ENCODE measurements at places on chromosomes 5 and 9.

DNA sequence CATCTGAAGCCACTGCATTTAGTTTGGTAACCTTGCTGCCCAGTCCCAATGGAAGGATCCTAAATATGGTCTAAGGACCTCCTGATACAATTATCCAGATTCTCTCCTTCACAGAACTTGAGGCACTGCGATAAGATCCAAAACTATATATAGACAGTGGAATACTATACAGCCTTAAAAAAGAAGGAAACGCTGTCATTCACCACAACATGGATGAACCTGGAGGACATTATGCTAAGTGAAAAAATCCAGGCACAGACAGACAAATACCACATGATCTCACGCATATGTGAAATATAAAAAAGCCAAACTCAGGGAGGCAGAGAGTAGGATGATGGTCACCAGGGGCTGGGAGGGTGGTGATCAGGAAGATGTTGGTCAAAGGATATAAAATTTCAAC is 2.8 kb upstream of the IL4 start:
- DNase-seq, result no peak

GRCh38 chr5:11482011-11482410 is 422.2 kb downstream of the CTNND2 start:
- no peak for DNase-seq

DNA sequence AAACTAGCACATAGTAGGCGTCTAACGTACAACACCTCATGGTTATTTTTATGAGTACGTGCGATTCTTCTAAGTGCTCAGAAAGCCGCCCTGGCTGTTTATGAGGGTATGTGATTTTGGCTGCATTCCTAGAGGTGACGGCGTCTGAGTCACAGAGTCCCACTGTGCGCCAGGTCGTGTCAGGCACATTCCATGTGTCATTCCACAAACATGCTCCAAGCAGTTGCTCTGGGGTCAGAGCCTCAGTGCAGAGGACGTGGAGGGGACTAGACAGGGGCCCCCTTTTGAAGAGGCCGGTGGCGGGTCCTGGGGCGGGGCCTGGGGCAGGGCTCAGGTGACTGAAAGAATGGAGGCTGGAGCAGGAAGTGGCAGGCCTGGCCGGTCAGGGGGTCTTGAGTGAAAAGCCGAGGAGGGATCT is 51.9 kb downstream of the NEK6 start:
- DNase-seq, result no peak

GRCh38 chr5:65480306-65480865 is 1.3 kb downstream of the ADAMTS6 start:
- DNase-seq, result peak; percentile 62

DNA sequence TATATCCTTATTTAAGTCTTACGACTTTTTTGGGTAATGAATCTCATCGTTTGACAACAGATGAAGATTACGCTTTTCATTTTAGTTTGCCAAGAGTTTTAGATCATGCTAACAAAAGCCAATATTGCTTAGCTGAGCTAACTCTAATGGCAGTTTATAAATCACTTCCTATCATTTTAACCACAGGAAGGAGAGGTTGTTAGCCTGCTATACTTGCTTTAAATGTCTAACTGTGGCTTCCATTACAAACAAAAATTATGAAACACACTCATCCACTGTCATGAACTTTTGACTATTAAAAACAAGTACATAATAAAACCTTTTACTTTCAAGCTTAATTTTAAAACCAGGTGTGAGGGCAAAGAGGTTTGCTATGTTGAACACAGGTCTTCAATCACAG is 53.7 kb upstream of the ANKH start:
- DNase-seq, result no peak

GRCh38 chr5:63962279-63962678 is at the start of gene HTR1A:
HTR1A (minus strand) TSS chr5:63962445; CDS start chr5:63961719, 726 bp downstream.
- DNase-seq, result no peak

DNA sequence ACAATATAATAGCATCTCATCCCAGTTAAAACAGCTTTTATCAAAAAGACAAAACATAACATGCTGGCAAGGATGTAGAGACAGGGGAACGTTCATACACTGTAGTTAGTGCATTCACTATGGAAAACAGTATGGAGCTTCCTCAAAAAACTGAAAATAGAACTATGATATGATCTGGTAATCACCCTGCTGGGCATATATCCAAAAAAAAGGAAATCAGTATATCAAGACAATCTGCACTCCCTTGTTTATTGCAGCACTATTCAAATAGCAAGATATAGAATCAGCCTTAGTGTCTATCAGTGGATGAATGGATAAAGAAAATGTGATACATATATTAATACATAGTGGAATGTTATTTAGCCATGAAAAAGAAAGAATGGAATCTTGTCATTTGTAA is 88.5 kb downstream of the PBX3 start:
- DNase-seq, result no peak

DNA sequence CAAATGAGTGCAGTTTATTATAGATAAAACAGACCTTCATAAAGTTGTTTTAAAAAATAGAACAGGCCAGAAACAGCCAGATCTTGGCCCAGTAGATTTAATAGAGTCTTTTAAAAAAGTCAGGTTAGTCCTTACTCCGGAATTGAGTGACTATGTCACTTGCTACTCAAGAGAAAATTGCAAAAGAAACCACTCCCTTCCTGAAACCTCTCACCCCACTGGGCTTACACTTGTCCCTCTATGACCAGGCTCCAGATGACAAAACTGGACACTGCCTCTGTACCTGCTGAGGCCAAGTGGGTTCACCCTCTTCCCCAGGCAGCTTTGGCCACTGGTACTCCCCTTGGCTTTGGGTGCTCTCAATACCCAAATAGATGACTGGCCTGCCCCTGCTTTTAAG is 357.2 kb upstream of the TRPC7 start:
- no peak for DNase-seq

DNA sequence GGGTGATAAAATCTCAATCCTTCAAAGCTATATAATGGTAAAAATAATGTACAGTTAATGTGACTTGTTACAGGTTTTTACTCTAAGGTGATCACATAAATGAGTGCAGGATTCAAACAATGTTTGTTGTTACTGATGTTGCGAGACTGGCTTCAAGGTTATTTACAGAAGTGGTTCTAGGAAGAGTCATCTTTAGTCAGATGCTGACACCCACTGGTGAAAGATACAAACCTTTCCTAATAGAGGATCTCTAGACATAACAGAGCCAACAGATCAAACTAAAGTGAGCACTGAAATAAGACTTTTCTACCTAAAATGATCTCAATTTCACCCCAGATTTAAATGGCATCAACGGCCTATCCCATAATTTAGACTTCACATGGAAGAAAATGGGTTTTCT is 20.2 kb downstream of the ARSB start:
- no peak for DNase-seq

- DNase-seq, result no peak
Measured at GRCh38 chr5:80926979-80927656, 33.0 kb upstream of the RASGRF2 start.

- DNase-seq, result no peak
Measured at GRCh38 chr5:150641824-150642566, 1.5 kb downstream of the SYNPO start.

GRCh38 chr5:172448999-172449398 is 5.3 kb downstream of the SH3PXD2B start:
- DNase-seq, result no peak

DNA sequence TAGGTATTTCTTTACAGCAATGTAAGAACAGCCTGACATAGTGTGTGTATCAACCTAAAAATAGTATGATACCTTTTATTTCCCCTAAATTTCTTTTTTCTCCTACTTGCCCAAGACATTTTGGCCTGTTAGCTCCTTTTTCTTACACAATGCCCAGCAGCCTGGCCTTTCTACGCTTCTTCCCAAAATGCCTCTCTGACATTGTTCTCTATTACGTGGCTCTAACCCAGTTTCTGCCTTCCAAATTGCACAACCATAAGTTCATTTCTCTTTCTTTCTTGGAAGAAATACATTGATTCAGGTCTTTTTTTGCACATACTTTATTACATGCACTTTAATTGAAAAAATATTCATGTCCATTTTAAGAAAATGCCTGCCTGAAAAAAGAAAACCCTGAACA is 408.2 kb downstream of the PRR16 start:
- no peak for DNase-seq

- no peak for DNase-seq
Measured at GRCh38 chr5:77973253-77973609, 197.1 kb upstream of the TBCA start.

- no peak for DNase-seq
Measured at GRCh38 chr5:134969166-134969565, 1.5 kb downstream of the CATSPER3 start.

DNA sequence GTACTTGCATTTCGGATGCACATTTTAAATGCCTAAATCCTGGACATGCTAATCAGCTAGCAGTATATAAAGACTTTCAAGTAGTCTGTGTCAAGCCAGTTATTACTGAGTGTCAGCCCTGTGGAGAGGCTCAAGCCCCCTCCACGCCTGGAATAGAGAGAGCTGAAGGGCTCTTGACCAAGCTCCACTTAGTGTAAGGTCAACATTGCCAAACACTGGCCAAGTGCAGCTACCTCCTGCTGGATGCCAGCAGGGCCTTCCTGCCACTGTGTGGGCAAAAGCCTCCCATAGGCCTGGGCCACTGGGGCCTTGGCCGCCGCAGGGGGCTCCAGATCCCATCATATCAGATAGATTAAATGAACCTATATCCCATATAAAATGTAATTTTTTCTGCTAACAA is 239.4 kb upstream of the PANK3 start:
- DNase-seq, result no peak

DNA sequence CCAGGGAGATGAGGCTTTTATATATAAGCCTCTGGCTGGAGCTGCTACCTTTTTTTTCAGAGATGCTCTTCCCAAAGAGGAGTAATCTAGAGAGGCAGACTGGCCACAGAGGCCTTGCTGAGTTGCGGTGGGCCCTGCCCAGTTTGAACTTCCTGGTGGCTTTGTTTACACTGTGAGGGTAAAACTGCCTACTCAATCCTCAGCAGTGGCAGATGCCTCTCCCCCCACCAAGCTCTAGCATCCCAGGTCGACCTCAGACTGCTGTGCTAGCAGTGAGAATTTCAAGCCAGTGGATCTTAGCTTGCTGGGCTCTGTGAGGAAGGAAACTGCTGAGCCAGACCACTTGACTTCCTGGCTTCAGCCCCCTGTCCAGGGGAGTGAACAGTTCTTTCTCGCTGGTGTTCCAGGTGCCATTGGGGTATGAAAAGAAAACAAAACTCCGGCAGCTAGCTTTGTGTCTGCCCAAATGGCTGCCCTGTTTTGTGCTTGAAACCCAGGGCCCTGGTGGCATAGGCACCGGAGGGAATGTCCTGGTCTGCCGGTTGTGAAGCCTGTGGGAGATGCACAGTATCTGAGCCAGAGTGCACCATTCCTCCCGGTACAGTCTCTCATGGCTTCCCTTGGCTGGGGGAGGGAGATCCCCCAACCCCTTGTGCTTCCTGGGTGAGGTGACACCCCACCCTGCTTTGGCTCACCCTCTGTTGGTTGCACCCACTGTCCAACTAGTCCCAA is 219.5 kb upstream of the IZUMO3 start:
- no peak for DNase-seq

- DNase-seq, result no peak
Measured at GRCh38 chr5:135832941-135833920, 1.2 kb upstream of the SLC25A48 start.

- DNase-seq, result peak; percentile 51
Measured at GRCh38 chr5:95664204-95664786, 17.7 kb downstream of the RFESD start.

GRCh38 chr5:15008476-15008875 is 136.9 kb upstream of the ANKH start:
- no peak for DNase-seq
